ENCODE measurements at places on chromosomes 1 and 21.

GRCh38 chr1:101356604-101357443 is 120.0 kb downstream of the S1PR1 start:
- DNase-seq: no peak

DNA sequence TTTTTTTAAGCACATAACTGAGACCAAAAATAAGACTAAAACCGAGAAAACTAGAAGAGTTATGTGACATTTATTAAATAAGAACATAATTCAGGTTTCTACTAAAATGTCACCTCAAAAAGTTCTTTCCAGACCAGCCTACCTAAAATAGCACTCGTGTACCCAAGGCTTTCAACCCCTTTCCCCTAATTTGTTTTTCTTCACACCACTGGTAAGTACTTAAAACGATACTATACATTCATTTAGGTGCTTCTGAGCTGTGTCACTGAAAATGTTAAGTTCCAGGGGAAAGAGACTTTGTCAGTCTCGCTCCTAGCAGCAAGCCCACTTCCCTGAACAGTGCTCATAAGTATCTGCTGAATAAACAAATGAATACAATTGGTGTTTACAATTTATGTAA is 6.8 kb downstream of the RRAGC start:
- DNase-seq: no peak

- DNase-seq: no peak
Observed at GRCh38 chr1:165853528-165854075, 26.2 kb downstream of the UCK2 start.

DNA sequence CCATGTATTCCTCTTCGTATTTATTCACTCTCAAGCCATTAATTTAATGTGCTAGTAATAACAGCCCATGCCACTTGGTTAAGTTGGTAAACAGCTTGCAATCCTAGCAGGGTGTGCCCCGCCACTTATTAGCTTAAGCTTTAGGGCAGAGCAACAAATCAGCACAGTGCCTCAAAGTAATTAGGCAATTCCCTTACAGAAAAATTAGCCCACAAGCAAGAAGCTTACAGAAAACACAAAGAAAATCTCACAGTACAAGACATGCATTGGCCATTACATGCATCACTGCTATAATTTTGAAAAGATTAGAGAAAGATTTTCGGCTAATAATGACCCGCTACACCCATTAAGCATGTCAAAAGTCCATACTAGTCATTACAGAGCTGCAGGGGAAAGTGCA is 47.6 kb downstream of the TGFB2 start:
- DNase-seq: no peak

GRCh38 chr1:15472587-15472986 is 3.3 kb upstream of the CELA2B start:
- no peak for DNase-seq

- DNase-seq: peak; percentile 46
Observed at GRCh38 chr1:165328136-165328535, 28.4 kb downstream of the LMX1A start.

GRCh38 chr1:201226178-201226514 is 35.5 kb downstream of the IGFN1 start:
- DNase-seq: no peak

DNA sequence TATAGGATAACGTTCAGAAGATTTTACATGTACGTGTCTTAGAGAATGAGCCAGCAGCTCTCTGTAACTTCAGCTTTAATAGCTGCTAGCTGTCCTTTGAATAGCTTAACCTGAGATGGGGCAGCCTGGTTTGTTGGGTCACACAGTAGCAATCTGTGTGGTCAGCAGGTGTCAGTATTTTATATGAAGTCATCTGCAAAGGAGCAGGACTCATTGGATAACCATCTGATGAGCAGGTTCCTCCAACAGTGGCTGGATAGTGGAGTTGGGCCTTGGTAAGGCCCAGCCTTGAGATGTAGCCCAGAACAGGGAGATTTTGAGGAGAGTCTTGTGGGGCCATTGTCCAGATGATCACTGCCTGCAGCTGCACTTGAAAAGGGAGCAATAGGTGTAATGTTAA is 6.4 kb downstream of the GSTM5 start:
- DNase-seq: no peak

Data from DMS 273 treated with DMSO at 0.1 percent for 48 hours (cell line).